ENCODE measurements at places on chromosomes 2 and 18.

- no peak for DNase-seq
These were observed 473.8 kb upstream of the SPHKAP start for GRCh38 chr2:228655331-228655730.

DNA sequence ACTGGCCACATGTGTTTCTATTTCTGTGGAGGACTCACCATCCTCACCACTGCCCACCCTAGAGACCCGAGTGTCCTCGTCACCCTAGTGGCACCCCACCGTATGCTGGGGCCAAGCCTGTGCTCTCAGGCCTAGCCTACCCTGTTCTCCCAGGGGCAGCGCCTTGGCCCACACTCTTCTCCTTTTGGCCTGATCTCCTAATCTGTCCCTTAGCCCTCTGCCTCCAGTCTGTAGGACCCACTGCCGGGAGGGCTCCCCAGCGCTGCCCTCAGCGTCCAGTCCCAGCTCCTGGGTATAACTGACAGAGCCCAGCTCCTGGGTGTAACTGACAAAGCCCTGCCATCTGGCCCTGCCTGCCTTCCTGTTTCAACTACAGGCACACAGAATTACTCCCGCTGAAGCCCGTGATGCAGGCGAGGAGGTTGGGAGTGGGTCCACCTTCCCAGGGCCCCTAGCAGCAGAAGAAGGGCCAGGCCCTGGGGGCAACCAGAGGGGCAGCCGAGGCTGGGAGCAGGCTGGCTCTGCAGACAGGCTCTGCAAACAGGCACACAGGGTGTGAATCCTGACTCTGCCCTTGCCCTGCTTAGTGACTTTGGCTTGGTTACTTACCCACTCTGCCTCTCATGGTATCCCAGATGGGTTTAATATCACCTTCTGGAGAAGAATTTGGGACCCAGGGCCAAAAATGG, 25.6 kb upstream of the PTMA start:
- no peak for DNase-seq

DNA sequence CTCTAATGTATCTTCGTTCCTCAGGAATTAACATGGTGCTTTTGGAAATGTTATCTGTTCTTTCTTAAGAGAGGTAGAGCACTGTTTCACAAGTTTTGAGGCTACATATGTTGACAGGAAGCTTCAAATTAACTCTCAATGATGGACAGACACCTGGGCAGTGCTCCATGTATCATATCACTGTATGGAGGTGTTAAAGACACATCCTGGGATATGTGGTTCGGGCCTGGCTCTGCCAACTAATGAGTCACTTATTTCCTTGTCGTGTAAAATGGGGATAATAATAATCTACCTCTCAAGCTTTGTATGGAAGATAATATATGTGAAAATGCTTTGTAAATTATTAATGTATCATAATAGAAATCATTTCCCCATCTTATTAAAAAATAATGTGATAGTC, 90.2 kb downstream of the PARD3B start:
- no peak for DNase-seq

GRCh38 chr2:206482123-206482522, 38.8 kb downstream of the ADAM23 start:
- no peak for DNase-seq

DNA sequence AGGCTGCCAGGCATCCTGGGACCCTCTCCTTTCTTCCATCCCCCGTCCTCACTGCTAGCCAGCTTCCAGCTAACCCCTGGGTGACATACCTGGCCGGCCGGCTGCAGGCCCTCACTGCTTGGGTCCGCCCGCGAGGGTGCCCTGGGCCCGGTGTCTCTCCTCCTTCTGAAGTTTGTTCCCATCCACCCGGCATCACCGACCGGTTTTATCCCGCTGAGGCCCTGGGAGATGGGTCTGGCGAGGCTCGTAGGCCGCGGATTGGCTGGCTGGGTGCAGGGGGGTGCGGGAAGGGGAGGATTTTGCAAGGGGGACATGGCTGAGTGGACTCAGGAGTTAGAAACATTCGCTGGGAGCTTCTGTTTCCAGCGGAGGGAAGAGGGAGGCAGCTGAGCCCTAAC, at the start of gene PAX8:
TSS of gene PAX8 (minus strand) at position 180 of the 398 bp plus-strand sequence. CDS start 527 bp downstream, outside the sequence.
- no peak for DNase-seq

GRCh38 chr2:154480521-154480920, 218.0 kb upstream of the KCNJ3 start:
- DNase-seq, result no peak

- DNase-seq, result no peak
These were observed 84.5 kb upstream of the ODC1 start for GRCh38 chr2:10532638-10533101.

GRCh38 chr2:136116151-136116812, 1.7 kb downstream of the CXCR4 start:
- DNase-seq, result peak; percentile 59

DNA sequence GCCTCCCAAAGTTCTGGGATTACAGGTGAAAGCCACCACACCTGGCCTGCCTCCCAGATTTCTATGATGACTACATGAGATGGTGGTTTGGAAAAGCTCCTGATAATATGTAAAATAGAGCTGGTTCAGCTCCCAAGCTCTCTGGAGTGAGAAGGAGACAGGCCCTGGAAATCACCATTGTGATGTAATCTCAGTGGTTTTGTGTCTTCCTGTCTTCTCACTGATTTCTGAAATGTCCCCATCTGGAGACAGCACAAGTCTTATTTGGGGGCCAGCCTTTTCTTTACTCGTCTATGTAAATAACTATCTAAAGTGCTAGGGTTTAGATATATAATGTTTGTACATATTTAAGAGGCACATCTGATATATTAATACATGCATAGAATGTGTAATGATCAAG, 64.0 kb downstream of the CCNT2 start:
- no peak for DNase-seq

GRCh38 chr2:30732376-30732775, 74.9 kb downstream of the CAPN13 start:
- no peak for DNase-seq
